ENCODE measurements at places on chromosomes 3 and 15.

- DNase-seq, result peak; percentile 52
These were observed 30.8 kb downstream of the CCDC80 start for GRCh38 chr3:112610121-112610520.

- peak; percentile 37 for DNase-seq
These were observed 753 bp downstream of the PLCH1 start for GRCh38 chr3:155744010-155744625.

DNA sequence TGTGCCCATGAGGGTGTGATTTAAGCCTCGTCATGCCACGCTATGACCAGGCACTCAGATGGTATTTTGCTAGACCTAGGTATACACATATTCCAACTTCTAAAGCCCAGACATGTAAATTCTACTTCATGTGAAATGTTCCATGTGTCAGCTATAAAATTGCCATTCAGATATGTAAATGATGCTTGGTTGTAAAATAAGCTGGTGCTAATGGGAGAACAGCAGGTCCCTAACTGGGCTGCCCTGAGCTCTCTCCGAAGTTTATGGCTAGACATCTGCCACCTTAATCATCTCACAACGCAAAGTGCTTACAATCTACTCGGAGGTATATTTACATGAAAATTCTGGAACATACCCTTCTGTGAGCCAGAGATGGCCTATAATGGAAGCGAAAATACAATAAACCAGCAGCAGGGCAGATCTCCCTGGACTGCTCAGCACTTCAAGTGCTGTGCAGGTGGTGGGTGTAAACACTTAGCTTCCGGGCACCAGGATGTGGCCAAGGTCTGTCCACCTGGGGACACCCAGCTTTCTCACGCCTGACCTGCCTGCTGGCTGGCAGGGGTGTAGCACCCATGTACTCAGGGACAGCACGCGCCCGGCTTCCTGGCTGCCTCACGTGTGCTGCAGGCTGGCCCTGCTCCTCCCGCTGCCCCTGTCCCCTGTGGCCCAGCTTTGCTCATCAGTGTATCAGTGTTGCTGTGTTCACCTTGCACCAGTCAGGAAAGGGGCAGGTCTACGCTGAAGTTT lies 82.0 kb downstream of the CHDH start:
- DNase-seq, result no peak

GRCh38 chr3:171732756-171733155 lies 77.5 kb downstream of the PLD1 start:
- no peak for DNase-seq

- DNase-seq, result no peak
These were observed 78.8 kb upstream of the SETMAR start for GRCh38 chr3:4224331-4224730.

GRCh38 chr3:126064627-126065258 lies 19.2 kb downstream of the SLC41A3 start:
- no peak for DNase-seq

GRCh38 chr3:13420831-13421765 lies 976 bp upstream of the NUP210 start:
- DNase-seq, result no peak

GRCh38 chr3:175121225-175121624 lies 262.1 kb downstream of the NAALADL2 start:
- no peak for DNase-seq

Measured in fibroblast of skin of back (primary cell).